ENCODE measurements at places on chromosomes 6 and 20.

GRCh38 chr6:53048431-53049195, 16.6 kb upstream of the FBXO9 start:
- DNase-seq = no peak

GRCh38 chr6:166638573-166638964, 11.5 kb upstream of the RPS6KA2 start:
- no peak for DNase-seq

DNA sequence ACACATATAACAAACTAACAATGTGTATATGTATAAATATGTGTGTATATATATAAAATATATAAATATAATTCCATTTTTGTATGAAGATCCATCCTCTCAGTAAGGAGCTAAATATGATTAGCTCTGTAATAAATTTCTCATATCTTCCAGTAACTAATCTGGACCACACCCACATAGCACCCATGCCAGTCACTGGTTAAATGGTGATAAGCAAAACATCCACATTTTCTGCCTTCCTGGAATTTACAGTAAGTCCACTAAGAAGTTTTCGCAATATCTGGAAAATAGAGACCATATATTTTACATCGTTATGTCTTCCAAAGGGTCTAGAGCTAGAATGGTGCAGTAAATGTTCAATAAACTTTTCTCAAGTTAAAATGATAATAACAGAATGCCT, 151.5 kb upstream of the STMND1 start:
- no peak for DNase-seq

DNA sequence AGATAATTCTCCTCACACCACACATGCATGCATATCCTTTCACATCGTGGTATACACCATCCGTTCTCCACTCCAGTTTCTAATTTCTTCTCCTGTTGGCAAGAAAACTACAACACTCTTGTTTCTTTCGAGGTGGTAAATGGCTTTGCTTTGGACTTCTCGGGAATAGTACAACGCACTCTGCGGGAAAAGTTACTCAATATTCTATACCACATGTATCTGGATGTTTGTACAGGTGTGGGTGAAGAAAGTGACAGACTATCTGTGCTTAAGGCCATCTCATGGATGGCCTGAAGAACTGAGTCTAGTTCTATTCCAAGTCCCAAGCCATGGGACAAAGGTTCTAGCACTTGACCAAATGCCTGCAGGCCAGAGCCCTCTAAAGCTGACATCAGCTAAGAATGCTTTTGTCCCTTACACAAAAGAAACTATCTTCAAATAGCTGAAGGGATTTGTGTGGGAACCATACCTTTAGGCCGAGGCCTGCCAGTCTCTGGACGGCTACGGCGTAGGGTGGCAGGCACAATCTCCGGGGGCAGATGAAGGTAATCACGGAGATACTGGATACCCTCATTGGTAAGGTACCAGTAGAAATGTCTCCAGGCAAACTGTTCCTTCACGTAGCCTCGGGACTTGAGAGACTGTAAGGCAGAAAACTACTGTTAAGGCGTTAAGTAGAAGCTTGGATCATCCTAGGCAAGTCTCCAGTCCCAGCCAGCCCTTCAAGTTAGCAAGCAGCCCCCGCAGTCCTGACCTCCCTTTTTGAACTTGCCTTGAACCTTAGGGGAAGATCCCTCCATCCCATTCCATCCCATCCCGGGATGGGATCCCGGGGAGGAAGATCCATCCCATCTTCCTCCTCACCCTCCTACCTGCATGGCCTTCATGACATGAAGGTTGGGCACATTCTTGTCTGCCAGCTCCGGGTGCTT, 1.4 kb downstream of the RPS10 start:
- DNase-seq = no peak

DNA sequence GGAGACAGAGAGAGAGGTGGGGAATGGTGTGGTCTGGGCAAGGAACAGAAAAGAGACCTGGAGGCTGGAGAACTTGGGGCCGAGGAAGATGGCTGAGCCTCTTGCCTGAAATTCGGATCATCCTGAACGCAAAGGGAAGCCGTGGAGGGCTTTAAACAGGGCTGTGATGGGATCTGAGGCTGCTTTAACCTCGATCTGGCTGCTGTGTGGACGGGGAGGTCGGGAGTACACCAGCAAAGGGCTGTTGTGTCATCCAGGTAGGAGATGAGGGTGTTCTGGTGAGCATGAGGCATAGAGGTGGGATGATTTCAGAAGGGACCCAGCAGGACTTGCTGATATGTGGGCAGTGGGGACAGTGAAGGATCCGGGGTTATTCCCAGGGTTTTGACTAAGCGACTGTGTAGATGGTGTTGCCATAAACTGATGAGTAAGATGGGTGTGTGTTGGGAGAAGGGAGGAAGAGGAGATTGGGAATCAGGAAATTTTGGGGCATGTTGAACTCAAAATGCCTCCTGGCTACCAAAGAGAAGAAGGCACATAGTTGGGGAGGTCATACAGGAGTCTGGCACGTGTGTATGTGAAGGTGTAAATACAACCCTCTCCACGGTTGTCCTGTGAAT, 158.5 kb downstream of the NFATC2 start:
- DNase-seq = no peak

DNA sequence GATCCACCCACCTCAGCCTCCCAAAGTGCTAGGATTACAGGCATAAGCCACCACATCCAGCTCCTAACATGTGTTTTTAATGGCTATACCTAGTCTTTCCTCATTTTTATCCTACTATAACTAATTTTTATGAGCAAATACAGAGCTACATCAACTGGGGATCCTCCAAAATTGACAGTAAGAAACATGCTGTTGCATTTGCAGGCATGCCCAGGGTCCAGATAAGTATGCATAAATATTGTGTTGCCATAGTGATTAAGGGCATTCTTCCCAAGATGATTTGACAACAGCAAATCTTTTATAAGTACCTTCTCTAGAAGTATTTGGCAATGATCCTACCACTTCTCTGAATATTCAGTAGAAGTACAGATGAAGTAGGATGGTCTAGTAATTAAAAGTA, 41.9 kb upstream of the MOXD1 start:
- DNase-seq = no peak

GRCh38 chr6:149999636-150000035, 25.7 kb downstream of the RAET1L start:
- no peak for DNase-seq
